Stimulated activated CD4-positive, alpha-beta T cell treated with anti-CD3 and anti-CD28 coated beads, Interleukin-12 subunit alpha, Interleukin-12 subunit beta, amount 100 ng/mL, for 48 hours (primary cell): ENCODE measurements at places on chromosomes 5 and 9.

DNA sequence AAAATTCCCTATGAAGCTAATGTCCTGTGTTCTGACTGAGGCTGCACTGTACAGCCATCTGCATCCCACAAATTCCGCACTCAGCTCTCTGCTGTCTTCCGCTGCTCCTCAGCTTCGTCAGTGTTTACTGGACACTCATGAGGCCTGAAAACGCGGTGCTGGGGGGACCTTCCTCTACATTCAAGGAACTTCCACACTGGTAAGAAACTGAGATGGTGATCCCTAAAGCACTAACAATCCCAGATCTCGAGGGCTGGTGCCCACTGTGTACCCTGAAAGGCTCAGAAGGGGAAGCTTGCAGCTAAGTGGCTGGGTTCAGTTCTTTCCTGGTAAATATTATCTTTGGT is 117.9 kb downstream of the NRG2 start:
- no peak for DNase-seq

DNA sequence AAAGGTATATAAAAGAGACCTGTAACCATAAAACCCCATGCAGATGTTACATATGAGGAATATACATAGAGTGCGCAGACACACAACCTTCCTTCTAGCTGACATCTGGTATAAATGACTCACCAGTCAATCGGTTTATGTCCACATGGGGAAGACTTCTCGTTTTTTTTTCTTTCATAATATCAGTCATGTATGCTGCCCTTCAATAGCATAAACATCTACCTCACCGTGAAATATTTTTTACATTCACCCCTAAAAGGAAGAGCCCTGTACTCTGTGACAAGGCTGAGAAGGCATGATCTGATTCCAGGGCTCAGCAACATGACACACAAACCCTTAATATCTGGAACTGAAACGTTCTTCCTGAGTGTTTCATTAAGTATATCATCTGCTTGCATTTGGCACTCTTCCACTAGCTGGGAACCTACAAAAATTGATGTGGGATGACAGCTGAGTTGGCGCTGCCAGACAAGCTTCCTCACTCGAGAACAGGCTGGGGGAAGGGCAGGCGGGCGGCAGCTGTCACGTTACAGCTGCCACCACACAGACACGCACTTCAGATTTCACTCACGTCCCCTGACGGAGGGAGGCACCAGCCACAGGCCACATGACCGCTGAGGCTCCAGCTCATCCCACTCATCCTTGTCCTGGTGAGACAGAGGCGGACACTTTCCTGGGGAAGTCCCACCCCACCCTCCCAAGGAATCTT is 74.2 kb downstream of the SHB start:
- DNase-seq = peak; percentile 45

GRCh38 chr5:6361101-6361500 is 17.2 kb downstream of the MED10 start:
- DNase-seq = no peak

GRCh38 chr9:98108531-98109031 is 10.4 kb downstream of the TRIM14 start:
- DNase-seq = no peak

DNA sequence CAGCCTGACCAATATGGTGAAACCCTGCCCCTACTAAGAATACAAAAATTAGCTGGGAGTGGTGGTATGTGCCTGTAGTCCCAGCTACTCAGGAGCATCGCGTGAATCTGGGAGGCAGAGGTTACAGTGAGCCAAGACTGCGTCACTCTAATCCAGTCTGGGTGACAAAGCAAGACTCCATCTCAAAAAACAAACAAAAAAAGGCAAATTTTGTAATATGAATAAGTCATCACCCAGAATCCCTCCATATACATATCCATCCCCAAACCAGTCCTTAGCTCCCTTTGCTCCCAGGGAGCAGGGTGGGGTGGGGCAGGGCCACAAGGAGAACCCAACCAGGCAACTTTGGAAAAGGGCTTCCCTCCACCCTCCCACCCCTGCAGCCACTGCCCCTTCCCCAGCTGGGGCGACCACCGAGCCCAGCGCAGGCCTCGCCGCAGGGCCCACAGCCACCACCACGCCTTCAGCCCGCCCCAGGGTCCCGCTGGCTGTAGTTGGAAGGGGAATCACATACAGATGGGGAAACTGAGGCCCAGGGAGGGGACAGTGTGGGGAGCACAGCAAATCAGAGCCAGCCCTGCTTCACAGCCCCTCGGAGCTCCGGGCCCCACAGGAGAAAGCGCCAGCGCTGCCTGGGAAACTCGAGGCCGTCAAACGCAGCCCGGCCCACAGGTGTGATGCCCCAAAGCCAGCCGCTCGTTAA is 7.8 kb downstream of the NOTCH1 start:
- DNase-seq = no peak

- no peak for DNase-seq
These were observed 25.8 kb downstream of the ZBTB34 start for GRCh38 chr9:126886034-126886822.
